ENCODE measurements at places on chromosomes 4 and X. TPM values are rescaled to one million over a fixed set of nuclear protein-coding genes. Genes with fewer than 3 reads are reported as not detected.

DNA sequence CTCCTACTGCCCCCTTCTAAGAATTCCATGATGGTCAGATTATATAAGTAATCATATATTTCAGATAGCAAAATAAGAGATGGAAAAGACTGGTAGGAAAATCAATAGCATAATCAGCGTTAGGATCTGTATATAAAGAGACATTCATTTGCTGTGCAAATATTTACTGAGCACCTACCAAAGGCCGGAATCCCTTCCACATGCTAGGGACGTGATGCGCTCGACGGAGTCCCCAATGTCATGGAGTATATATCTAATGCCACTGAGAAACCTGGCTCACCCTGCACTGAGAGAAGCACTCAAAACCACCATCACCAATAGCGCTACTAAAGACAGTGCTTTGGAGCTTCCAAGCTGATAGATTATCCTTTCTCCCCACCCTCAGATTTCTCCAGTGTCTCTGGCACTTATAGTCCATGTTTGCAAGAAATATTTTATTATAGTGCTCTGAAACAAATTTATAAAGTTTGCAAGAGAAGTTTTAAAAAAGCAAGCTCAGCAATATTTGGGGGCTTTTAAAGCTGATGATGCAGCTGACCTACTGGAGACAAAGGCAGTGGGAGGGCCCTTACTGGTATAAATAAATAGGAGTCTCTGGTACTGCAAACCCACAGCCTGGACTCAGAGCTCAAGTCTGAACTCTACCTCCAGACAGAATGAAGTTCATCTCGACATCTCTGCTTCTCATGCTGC, at the start of gene CXCL13:
CXCL13 (plus strand) TSS at position 611 of the 693 bp plus-strand sequence; CDS start at position 657, 46 bp downstream.
- DNase-seq: no peak
- no peak within 1 kb of the TSS for H3K4me3 ChIP-seq
- no peaks in the 10 kb centered on the region for H3K4me1 ChIP-seq
- no peak within 1 kb of the TSS for H3K27ac ChIP-seq
- no peaks in the 10 kb centered on the region for H3K36me3 ChIP-seq

DNA sequence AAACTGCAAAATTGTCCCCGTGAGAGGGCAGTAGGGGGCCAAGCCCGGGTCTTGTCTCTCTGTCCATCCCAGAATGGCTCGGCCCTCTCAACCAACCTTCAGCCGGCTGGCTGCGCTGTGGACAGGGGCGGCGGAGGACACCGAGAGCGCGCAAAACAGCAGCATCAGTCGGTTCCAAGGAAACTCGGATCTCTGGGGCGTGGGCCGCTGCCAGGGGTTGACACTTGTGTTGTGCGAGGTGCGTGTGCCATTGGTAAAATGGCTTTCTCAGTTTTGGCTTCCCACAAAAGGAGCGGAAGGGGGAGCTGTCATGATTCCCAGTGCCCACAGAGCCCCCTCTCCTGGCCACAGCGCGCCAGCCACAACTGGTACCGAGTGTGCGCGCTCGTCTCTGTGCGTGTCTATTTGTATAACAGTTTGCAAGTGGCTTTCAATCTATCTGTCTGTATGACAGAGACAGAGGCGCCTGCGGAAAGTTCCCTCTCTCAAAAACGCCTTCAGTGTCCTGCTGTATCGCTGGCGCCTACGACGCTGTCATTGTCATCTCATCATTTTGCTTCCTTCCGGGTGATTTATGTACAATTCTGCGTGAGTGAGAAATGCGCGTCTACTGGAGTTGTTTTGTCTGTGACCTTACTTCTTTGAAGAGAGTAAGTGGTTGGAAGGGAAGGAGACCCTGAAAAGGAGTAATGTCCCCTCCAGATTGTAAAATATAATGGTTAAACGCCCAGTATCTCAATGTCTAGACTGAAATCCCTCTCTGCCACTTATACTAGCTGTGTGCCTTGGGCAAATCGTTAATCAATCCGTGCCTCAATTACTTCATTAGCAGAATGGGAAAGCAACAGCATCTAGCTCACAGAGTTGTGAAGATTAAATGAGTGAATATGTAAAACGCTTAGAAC, 1.8 kb downstream of the DKK2 start:
- H3K4me3 ChIP-seq: no peak overlapping the region
- peaks cover 18% of the 10 kb centered on the region for H3K4me1 ChIP-seq
- peak; percentile 14 for DNase-seq
- no peak overlapping the region for H3K27ac ChIP-seq
- H3K36me3 ChIP-seq: no peaks in the 10 kb centered on the region
- H3K27me3 ChIP-seq: peaks cover 48% of the 10 kb centered on the region

- no peaks in the 10 kb centered on the region for H3K36me3 ChIP-seq
- H3K4me3 ChIP-seq: no peak overlapping the region
- no peaks in the 10 kb centered on the region for H3K4me1 ChIP-seq
- H3K27me3 ChIP-seq: no peaks in the 10 kb centered on the region
Measured at GRCh38 chr4:110248100-110248499, 49.7 kb upstream of the ELOVL6 start.

DNA sequence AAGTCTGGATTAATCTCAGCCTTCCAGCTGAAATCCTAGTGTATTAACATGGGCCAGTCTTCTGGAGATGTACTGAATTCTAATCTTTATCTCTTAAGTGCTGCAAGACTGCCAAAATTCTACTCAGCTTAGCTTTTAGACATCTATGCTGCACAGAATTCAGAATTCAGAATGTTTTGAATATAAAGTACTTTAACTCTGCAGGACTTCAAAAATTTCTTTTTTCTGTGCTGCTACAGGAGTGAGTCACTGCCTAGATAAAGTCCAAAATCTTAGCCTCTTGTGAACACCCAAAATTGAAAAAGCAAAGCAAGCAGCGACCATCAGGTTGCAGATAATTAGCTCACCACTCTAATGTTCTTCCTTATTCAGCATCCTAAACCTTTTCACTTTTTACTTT, 1092.6 kb upstream of the PCDH10 start:
- no peak overlapping the region for H3K27ac ChIP-seq
- no peak for DNase-seq
- no peaks in the 10 kb centered on the region for H3K36me3 ChIP-seq
- no peaks in the 10 kb centered on the region for H3K27me3 ChIP-seq
- H3K4me1 ChIP-seq: no peaks in the 10 kb centered on the region
- H3K4me3 ChIP-seq: no peak overlapping the region

- no peak for DNase-seq
- no peak overlapping the region for H3K27ac ChIP-seq
- no peaks in the 10 kb centered on the region for H3K36me3 ChIP-seq
- no peaks in the 10 kb centered on the region for H3K4me1 ChIP-seq
- no peak overlapping the region for H3K4me3 ChIP-seq
Measured at GRCh38 chrX:128460835-128461234, 408.6 kb upstream of the ACTRT1 start.

DNA sequence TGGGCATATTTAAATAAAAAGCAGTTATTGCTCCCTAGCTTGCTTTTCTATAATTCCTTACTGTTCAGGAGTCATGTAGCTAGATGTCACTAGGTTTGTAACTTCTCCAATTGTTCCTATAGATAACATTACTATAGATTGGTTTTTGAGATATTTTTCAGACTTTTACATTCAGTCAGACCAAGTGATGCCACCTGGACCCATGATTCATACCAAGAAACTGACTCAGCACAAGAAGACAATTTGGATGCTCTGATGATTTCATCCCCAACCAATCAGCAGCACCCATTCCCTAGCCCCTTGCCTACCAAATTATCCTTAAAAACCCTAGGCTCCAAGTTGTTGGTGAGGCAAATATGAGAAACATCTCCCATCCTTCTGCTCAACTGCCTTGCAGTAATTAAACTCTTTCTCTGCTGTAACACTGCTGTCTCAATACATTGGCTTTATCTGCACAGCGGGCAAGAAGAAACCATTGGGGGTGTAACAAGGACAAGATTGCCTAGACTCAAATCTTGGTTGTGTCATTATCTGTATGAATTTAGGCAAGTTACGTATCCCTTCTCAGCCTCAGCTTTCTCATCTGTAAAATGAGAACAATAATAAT, 11.8 kb upstream of the NEIL3 start:
- no peaks in the 10 kb centered on the region for H3K27me3 ChIP-seq
- no peaks in the 10 kb centered on the region for H3K36me3 ChIP-seq
- no peak for DNase-seq
- no peaks in the 10 kb centered on the region for H3K4me1 ChIP-seq
- no peak overlapping the region for H3K4me3 ChIP-seq

DNA sequence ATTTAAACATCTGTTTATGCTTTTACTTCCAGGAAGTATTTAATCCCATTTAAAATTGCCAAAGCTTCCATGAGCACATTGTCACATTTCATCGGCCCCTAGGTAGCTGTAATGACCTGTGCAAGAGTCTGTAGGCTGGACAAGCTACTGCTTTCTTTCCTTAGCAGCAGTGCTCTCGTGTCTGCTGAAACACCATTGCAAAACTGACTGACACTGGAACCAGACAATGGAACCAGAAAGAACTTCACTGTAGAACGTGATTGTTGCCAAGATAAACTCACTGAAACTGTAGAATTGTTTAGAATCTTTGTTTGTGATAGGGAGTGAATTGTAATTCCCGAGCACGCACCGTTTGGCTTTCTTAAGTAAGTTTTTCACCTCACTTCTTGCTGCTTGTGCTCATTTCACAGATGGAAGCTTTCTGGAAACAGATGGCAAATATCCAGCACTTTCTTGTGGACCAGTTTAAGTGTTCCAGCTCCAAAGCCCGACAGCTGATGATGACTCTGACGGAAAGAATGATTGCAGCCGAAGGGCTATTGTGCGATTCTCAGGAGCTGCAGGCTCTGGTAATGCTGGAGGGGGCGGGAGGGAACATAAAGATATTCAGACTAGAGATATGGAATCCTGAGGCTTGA, 36.9 kb downstream of the EVC start:
- no peak overlapping the region for H3K27ac ChIP-seq
- no peak overlapping the region for H3K4me3 ChIP-seq

GRCh38 chr4:154731756-154732155, 12.0 kb upstream of the LRAT start:
- DNase-seq: no peak
- H3K27ac ChIP-seq: no peak overlapping the region
- H3K4me1 ChIP-seq: no peaks in the 10 kb centered on the region
- no peak overlapping the region for H3K4me3 ChIP-seq
- H3K36me3 ChIP-seq: no peaks in the 10 kb centered on the region

DNA sequence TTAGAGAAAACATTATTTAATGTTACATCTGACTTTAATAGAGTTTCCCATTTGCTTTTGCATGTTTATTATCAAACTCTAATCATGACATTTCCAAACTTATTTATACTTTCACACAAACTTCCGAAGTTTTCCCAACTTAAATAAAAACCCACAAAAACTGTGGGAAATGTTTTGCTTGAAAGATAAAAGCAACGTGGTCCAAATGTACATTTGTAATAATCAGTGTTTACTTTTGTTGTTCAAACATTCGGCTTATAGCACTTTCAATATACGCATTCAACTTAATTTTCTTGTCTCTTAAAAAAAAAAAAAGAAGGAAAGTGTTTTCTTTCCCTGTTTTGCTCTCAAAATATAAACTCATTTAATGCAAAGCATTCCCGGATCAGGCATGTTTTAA, 51.0 kb downstream of the STX18 start:
- H3K4me3 ChIP-seq: no peak overlapping the region
- H3K4me1 ChIP-seq: peaks cover 11% of the 10 kb centered on the region
- no peaks in the 10 kb centered on the region for H3K36me3 ChIP-seq
- no peak overlapping the region for H3K27ac ChIP-seq

DNA sequence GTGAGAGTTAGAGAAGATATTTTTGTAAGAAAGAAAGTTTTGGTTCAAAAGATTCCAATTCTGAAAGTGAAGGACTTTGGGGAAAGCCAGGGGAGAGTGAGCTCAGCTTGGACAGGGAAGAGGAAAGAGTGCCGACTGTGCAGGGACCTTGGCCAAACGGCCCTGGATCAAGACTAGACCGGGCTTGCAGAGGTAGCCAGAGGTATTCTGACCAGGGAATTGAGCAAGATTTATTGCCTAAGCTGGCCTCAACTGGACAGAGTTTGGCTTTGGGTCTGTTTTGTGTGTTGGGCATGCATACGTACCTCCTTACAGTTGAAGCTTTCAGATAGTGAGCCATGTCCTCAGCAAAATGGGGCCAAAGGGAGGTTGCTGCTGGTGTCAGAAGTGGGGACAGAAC, 11.6 kb downstream of the PLAC1 start:
- no peak for DNase-seq
- H3K27ac ChIP-seq: no peak overlapping the region
- H3K4me1 ChIP-seq: no peaks in the 10 kb centered on the region

The ARSJ gene
- total RNA-seq: 5.1 TPM

The POLN gene
- total RNA-seq: 3.8 TPM

The PRSS12 gene
- 0.89 TPM for total RNA-seq

The MFSD8 gene
- 16.9 TPM for total RNA-seq

The CNKSR2 gene
- 3.2 TPM for total RNA-seq

The ADH1B gene
- total RNA-seq: 564 TPM

The MAP7D2 gene
- total RNA-seq: 0.60 TPM

The TLR6 gene
- total RNA-seq: 7.5 TPM
